ENCODE measurements at places on chromosomes 2 and 18. TPM values are rescaled to one million over a fixed set of nuclear protein-coding genes. Genes with fewer than 3 reads are reported as not detected.

LRRTM4 gene
- not detected for total RNA-seq

ZNF396 gene
- 0.38 TPM for total RNA-seq

RGPD4 gene
- not detected for total RNA-seq

KCNK3 gene
- total RNA-seq: not detected

EMILIN1 gene
- 0.61 TPM for total RNA-seq

PREB gene
- 60.5 TPM for total RNA-seq

C1QL2 gene
- total RNA-seq: not detected

RASGRP3 gene
- total RNA-seq: 0.98 TPM

ADGRF3 gene
- 5.7 TPM for total RNA-seq

CYP26B1 gene
- total RNA-seq: not detected

CEP192 gene
- total RNA-seq: 39.5 TPM

SLC38A11 gene
- total RNA-seq: not detected

ACMSD gene
- not detected for total RNA-seq

DNA sequence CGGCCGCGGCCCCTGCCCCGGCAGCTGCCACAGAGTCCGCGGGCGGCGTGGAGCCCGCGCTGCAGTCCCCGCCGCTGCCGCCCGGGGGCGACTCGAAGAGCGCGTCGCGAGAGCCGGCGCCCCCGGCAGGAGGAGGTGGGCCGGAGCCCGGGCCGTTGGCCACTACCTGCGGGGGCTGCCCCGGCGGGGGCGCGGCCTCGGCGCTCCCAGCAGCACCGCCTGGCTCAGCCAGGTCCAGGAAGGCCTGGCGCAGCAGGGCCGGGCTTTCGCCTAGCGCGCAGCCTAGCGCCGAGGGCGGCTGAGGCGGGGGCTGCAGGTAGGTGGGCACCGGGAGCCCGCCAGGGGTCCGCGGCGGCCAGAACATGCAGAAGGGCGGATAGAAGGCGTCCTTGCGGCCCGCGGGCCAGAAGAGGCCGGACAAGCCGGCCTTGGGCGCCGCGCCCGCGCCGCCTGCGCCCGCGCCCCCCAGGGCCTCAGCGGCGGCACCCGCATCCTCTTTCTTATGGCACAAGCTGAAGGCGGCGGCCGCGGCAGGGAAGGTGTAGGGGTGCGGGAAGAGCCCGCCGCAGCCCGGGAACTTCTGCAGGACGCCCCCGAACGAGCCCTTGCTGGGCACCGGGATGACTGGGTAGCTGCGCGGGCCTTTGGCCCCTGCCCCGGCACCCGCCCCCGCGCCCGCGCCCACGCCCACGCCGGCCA, 3.9 kb downstream of the SKOR2 start:
- no peak overlapping the region for H3K27ac ChIP-seq
- peaks cover 12% of the 10 kb centered on the region for H3K4me1 ChIP-seq
- H3K4me3 ChIP-seq: no peak overlapping the region

GRCh38 chr2:113341191-113341869, 62.6 kb upstream of the PAX8 start:
- H3K36me3 ChIP-seq: no peaks in the 10 kb centered on the region
- peaks cover 7% of the 10 kb centered on the region for H3K4me1 ChIP-seq
- H3K4me3 ChIP-seq: no peak overlapping the region
- no peak for DNase-seq

DNA sequence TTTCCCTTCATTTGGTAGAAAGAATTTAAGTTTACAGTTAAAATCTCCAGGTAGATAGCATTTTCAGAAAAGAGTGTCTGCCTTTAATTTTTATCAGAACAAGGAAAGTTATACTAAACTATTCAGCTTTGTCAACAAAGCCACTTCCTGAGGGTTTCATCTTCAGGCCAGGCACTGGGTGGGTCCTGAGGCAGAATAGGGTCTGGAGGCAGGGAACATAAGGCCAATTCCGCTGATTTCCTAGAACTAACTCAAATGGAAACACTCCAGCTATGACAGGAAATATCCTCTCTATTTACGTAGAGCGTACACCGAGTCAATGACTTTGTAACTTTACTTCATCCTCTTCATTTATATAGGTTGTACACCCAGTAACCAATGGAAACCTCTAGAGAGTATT, 32.7 kb upstream of the FAM124B start:
- H3K4me1 ChIP-seq: peaks cover 5% of the 10 kb centered on the region
- no peak overlapping the region for H3K4me3 ChIP-seq
- H3K27ac ChIP-seq: no peak overlapping the region
- no peaks in the 10 kb centered on the region for H3K36me3 ChIP-seq
- DNase-seq: no peak

DNA sequence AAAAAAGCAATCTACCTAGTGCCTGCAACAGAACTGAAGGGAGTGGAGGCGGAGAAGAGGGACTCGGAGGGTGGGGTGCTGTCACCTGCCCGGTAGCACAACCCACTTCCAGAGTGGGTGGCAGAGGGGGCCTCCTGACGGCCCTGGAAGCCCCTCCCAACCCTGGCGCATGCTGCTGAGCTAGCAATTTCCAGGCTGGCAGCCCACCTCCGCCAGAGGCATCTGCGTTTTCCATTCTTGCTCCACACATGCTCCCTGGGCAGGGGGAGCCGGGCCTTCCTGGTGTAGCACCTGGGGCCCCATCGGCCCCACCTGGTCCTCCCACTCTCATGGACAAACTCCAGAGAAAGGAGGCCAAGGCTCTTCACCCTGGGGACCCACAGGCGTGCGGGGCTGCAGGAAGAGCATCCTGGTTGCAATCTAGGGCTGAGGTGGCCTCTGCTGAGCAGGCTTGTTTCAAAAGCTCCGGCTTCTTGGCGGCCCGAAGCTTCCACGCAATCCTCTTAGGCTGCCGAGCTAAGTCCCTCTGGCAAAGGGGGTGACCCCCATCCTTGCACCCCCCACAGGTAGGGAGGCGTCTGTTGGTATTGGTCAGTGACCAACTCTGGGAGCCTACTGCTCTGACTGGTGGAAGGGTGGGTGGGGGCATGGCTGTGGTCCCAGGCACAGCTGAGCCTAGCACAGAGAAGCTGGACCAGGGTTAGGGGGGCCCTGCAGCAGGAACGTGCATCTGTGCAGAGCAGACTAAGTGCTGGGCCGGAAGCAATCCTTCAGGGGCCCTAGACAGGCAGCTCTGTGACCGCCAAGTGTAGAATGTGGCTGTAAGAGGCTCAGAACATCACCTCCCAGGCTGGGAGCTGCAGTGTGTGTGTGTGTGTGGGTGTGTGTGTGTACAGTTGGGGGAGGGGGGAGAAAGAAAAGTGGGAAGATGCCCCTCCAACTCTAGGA, 2.6 kb downstream of the HS6ST1 start:
- H3K4me1 ChIP-seq: peaks cover 38% of the 10 kb centered on the region

DNA sequence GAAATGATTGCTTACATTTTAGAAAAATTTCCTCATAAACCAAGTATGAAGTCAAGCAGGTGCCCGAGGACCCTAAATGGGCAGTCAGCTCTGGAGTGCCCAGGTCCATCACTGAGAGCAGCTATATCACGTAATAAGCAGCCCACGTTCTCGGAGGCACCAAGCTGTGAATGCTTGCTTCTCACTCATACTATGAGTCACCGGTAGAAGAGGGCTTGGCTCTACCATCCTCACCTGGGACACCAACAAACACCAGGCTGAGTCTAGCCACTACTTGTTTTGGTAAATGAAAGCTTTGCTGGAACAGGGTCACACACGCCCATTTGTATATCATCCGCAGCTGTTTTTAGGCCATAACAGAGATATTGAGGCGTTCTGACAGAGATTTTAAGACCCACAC, 207.5 kb downstream of the SEPTIN10 start:
- H3K4me3 ChIP-seq: no peak overlapping the region
- no peak for DNase-seq
- H3K27me3 ChIP-seq: no peaks in the 10 kb centered on the region
- H3K4me1 ChIP-seq: peaks cover 18% of the 10 kb centered on the region
- H3K36me3 ChIP-seq: no peaks in the 10 kb centered on the region

DNA sequence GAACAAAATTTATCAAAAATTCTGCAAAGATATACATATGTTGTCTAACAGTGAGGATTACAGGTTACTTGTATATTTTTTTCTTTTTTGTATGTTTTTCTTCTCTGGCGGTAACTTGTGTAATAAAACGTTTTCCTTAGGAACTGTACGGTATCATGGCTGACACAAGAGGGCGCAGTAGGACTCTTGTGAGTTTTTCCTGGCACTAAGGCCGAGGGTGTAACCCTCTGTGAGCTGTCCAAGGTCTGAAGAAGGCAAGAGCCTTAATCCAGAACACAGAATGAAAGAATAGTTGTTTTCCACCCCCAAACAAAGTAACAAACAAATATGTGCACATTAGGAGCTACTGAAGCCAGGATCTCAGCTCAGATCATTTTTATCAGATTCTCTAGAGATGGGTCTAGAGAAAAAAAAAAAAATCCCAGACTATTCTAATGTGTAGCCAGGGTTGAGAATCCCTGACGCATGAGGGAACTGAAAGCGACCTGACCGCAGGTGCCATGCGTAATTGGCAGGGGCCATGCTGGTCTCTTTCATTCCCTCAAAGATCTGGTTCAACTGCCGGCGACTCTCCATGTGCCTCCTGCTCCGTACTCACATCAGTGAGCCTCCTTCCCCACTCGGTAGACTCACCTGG, 27.0 kb downstream of the TMEM200C start:
- H3K4me3 ChIP-seq: no peak overlapping the region
- no peaks in the 10 kb centered on the region for H3K27me3 ChIP-seq
- peak; percentile 63 for DNase-seq

DNA sequence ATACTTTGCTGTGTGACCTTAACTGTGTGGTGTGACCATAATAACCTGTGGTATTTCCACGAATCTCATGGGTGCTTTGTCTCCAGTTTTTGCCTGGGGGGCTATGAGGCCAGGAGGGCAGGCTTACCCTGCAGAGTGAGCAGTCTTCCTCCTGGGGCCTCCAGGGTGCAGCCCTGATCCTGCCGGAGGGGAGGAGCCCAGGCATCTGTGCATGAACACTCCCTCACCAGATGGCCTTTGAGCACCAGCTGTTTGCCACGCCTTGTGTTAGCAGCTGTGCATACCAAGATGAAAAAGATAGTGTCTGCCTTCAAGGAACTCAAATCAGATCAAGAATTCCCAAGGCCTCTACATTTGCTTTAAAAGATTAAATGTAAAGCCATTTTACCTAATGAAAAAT, 75.0 kb upstream of the RBM44 start:
- H3K27ac ChIP-seq: no peak overlapping the region
- DNase-seq: peak; percentile 36
- H3K4me1 ChIP-seq: peaks cover 55% of the 10 kb centered on the region
- H3K27me3 ChIP-seq: no peaks in the 10 kb centered on the region
- peaks cover 36% of the 10 kb centered on the region for H3K36me3 ChIP-seq

DNA sequence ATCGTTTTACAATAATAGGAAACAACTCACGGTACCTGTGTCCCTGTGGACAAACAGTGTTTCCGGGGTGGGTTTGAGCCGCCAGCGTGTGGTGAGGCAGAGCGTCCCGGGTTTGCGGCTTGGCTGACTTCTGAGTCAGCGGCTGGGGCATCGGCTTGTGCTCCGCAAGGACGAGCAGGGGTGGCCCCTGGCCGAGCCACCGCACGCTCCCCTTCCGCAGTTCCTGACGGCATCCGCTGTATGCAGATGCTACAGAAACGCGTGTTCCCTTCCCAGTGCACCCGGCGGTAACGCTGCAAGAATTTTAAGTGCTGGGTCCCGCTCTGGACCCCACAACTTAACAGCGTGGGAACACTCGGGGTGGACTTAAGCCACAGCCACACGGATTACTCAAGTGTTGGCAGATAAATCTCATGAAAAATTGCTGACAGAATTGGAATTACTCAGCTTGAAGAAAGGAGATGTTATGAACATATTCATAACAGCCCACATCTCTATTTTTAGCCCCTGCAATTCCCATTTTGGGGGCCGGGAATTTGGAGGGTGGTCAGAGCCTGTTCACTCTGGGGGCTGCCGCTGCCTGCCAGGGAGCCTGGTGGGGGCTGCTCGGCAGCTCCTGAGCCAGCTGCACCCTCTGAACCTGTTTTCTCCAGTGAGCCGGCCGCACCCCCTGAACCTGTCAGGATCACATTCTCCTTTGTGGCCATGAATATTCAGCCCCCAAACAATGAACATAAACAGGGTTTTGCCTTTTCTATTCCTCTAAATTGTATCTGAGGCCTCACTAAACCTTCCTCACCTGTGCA, 12.6 kb upstream of the KCNG2 start:
- no peak for DNase-seq
- no peak overlapping the region for H3K4me3 ChIP-seq
- no peak overlapping the region for H3K27ac ChIP-seq
- no peaks in the 10 kb centered on the region for H3K4me1 ChIP-seq
- H3K36me3 ChIP-seq: no peaks in the 10 kb centered on the region

GRCh38 chr2:18119883-18120282, 241.4 kb downstream of the KCNS3 start:
- H3K27me3 ChIP-seq: no peaks in the 10 kb centered on the region
- no peaks in the 10 kb centered on the region for H3K36me3 ChIP-seq
- no peaks in the 10 kb centered on the region for H3K4me1 ChIP-seq
- H3K4me3 ChIP-seq: no peak overlapping the region

- H3K4me1 ChIP-seq: no peaks in the 10 kb centered on the region
- H3K36me3 ChIP-seq: peaks cover 24% of the 10 kb centered on the region
- DNase-seq: no peak
- no peak overlapping the region for H3K4me3 ChIP-seq
Measured at GRCh38 chr2:37105150-37105549, 20.8 kb downstream of the GPATCH11 start.

- peaks cover 8% of the 10 kb centered on the region for H3K36me3 ChIP-seq
- no peak overlapping the region for H3K4me3 ChIP-seq
- H3K27me3 ChIP-seq: no peaks in the 10 kb centered on the region
- DNase-seq: no peak
Measured at GRCh38 chr18:13621446-13621849, 104.9 kb downstream of the FAM210A start.

DNA sequence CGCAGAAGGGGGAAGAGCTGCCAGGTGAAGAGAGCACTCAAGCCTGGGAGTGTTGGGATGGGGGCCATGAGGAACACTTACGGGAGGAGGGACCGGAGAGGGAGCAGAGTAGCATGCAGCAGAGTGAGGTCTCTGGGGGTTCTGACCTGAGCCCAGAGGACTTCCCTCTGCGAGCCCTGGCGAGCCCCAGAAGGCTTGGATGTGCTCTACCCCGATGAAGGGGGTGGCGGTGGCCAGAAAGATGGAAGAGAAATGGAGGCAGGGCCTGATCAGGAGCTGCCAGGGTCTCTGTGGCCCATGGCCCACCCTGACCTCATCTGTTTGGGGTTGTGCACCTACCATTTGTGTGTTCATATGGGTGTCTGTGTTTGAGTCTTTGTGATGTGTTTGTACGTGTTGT, 42.0 kb downstream of the CROCC2 start:
- H3K27me3 ChIP-seq: no peaks in the 10 kb centered on the region
- H3K27ac ChIP-seq: no peak overlapping the region
- no peaks in the 10 kb centered on the region for H3K4me1 ChIP-seq
- no peaks in the 10 kb centered on the region for H3K36me3 ChIP-seq

- DNase-seq: no peak
- H3K36me3 ChIP-seq: no peaks in the 10 kb centered on the region
- no peak overlapping the region for H3K27ac ChIP-seq
- H3K27me3 ChIP-seq: no peaks in the 10 kb centered on the region
Measured at GRCh38 chr2:109260886-109261700, 132.1 kb downstream of the SH3RF3 start.

DNA sequence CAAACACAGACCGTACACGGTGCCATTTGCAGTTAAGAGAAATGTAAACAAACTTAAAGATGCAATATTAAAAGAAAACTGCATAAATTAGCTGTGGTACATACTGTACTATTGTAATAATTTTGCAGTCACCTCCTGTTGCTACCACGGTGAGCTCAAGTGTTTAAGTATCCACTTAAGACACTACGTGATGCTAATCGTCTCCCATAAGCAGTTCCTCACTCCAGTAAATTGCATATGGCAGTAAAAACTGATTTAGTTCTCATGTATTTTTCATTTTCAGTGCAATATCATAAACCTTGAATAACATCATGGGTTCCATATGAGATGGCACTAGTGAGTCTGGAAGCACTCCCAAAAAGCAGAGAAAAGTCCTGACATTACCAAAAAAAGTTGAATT, 14.4 kb downstream of the CLEC4F start:
- no peak overlapping the region for H3K27ac ChIP-seq
- H3K27me3 ChIP-seq: peaks cover 4% of the 10 kb centered on the region
- H3K36me3 ChIP-seq: no peaks in the 10 kb centered on the region
- no peak overlapping the region for H3K4me3 ChIP-seq
- no peak for DNase-seq
- no peaks in the 10 kb centered on the region for H3K4me1 ChIP-seq
